ENCODE measurements at places on chromosomes 6 and 20.

DNA sequence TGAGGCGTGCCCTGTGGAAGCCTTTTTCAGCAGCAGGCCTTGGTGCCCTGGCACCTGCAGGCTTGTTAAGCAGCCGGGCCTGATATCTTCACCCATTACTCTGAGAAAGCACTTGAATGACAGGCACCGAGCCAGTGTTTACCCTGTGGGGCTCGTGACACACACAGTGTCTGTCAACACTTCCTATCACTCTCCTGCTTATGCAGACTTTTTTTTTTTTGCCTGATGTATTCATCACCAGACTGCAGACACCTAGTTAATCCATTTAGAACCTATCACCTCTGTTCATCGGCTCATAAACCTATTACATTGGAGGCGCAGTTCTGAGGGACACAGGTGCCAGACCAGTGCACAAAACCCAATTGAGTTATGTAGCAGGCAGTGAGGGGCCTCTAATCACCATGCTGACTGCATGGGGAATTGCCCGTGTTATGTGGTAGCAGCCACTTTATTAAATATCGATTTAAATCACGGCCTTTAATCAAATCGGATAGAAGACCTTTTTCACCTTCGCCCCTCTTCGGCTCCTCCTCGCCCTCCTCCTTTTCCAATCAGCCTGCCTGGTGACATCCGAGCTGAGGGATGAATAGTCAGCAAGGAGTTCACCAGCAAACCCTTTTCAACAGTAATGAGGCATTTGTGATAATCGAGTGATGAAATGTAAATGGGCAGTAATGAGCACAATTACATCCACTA, 962.9 kb upstream of the SLC35B3 start:
- DNase-seq, result no peak

DNA sequence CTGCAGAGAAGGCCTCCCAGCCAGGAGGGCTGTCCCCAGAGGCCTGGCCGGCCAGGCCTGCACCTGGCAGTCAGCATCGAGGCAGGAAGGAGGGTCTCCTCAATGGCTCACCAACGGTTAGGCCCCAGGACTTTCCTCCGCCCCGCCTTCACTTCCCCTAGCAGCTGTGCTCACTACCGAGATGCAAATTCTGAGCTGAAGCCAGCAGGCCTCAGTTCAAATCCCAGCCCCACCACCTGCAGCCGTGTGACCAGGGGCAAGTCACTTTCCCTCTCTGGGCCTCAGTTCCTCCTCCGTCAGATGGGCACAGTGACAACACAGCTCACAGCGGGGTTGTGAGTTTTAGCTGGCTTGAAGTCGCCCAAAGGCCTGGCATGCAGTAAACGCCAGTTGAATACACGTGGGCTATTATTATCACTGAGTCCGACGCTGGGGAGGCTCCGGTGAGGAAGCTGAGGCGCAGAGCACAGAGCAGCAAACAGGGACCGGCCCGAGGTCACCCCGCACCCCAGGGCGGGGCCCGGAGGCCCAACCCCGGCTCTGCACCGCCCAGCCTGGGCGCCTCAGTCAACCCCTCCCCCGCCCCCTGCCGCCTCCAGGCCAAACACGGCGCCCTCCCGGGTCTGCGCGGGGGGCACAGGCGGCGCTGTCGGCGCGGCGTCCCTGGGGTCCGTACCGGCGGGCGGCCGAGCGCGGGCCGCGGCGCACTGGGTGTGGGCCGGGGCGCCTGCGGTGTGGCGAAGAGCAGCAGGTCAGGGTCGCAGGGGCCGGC, 671 bp downstream of the E2F1 start:
- no peak for DNase-seq

- DNase-seq, result no peak
Measured at GRCh38 chr6:10276106-10276505, 138.8 kb downstream of the TFAP2A start.

GRCh38 chr6:152098683-152099082, 291.2 kb downstream of the ESR1 start:
- DNase-seq, result no peak

DNA sequence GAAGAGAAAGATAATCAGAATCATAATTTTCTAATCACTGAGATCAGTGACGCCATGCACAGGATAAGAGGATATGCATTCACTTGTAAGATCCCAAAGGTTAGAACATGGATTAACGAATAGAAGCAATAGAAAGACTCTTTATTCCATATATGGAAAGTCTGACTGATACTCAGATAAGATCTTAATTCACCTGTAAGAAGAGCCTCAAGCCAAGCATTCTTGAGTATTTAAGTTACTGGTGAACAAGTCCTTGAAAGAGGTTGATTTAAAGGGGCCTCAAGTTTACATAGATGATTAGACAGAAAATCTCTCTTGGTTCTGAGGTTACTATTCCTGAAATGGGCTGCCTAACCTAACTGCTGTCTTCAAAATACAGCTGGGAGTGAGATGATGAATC, 53.8 kb upstream of the MTRF1L start:
- no peak for DNase-seq

DNA sequence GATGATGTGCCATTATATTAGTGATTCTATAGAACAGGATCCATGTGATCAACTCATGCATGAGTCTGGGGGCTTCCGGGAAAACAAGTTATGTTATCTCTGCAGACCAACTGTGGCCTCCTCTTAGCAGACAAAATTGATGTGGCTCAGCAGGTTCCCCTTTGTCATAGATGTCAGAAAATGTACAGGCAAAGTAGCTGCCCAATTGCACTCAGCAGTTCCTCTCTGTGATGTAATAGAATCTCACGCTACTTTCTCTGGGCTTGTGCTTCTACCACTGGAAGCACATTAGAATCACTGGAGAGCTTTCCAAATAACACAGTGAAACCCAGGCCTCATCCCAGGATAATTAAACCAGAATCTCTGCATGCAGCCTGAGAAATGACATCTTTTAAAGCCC, 253.1 kb downstream of the SLC24A3 start:
- DNase-seq, result no peak

DNA sequence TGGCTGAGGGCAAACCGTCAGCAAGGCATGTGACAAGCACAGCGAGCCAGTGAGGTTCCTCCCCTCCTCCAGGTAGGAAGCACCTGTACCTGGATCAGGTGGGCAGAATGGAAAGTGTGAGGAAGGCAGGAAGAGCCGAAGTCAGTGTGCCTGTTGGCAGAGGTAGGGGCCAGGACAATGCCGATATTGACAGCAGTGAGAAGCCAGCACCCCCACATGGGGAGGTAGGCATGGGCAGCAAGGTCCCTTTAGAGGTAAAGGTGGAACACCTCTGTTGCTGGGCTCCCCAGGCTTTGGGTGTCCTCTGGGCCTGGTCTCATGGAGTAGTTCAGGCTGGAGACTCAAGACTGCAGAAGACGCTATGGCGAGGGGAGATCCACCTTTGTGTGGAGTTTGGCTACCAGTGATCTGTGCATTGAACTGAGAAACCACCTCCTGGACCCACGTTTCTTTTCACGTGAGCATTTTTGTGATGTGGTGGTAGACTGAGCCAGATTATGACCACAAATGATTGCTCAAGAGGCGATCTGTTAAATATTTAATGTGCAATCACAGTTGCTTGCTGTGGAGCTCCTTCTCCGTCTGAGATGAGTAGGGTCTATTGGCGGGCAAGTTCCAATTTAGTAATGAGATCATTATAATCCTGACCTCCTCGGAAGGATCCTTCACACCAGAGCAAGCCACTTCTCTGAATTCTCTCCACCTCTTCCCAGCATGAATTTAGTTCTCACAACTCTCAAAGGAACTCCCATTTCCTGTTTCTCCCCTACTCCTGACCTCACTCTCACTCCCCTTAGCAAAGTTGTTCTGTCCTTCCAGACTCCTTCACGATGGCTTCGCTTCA, 174.8 kb downstream of the CDH26 start:
- DNase-seq, result no peak

GRCh38 chr6:85680388-85680787, 37.7 kb upstream of the SYNCRIP start:
- no peak for DNase-seq

DNA sequence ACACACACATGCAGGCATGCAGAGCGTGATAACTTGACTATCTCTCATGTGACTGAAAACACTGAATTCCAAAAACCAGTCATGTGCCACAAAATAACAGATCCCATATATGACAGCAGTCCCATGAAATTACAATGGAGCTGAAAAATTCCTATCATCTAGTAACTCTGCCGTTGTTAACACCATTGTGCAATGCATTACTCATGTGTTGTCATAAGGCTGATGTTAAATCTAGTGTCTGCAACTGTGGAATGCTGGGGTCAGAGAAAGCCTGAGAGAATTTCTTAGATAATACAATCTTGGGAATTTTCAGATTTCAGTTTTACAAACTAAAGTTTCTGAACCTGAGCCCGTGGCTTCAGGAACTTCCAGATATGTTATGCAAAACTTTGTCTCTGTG, 70.2 kb downstream of the LYRM4 start:
- no peak for DNase-seq
